Activated CD8-positive, alpha-beta memory T cell treated with anti-CD3 and anti-CD28 coated beads, Interleukin-2, amount 50 U/mL, for 4 hours (primary cell): ENCODE measurements at places on chromosomes 4 and X.

DNA sequence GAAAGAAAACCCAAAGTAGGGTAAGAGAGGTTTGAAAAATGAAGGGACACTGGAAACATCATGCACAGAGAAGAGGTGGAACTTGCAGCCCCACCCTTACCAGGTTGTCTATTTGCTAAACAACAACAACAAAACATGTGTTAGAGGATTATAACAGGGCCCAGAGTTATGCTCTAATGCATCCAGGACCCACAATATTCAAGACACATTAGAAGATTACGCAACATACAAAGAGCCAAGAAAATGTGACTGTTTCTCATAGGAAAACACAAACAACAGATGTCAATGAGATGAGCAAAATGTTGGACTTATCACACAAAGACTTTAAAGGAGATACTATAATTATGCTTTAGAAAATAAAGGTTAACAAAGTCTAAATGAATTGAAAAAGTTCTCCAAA is 128.5 kb downstream of the LRBA start:
- no peak for DNase-seq

- DNase-seq = no peak
Measured at GRCh38 chr4:13905543-13905942, 278.0 kb upstream of the BOD1L1 start.

- DNase-seq = no peak
Measured at GRCh38 chr4:1807332-1807777, 14.3 kb downstream of the FGFR3 start.

GRCh38 chrX:112440277-112440676 is 239.5 kb downstream of the LHFPL1 start:
- no peak for DNase-seq

- DNase-seq = no peak
Measured at GRCh38 chrX:22634083-22634482, 361.4 kb downstream of the CBLL2 start.

DNA sequence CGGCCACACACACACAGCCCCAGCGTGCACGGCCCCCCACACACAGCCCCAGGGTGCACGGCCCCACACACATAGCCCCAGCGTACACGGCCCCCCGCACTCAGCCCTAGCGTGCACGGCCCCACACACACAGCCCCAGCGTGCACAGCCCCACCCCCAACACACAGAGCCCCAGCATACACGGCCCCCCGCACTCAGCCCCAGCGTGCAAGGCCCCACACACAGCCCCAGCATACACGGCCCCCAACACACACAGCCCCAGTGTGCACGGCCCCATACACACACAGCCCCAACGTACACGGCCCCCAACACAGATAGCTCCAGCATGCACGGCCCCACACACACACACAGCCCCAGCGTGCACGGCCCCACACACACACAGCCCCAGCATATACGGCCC is 17.6 kb downstream of the GAK start:
- no peak for DNase-seq

- no peak for DNase-seq
Measured at GRCh38 chrX:81489987-81490386, 288.1 kb downstream of the SH3BGRL start.

- DNase-seq = no peak
Measured at GRCh38 chr4:113824396-113824795, 62.9 kb upstream of the CAMK2D start.

DNA sequence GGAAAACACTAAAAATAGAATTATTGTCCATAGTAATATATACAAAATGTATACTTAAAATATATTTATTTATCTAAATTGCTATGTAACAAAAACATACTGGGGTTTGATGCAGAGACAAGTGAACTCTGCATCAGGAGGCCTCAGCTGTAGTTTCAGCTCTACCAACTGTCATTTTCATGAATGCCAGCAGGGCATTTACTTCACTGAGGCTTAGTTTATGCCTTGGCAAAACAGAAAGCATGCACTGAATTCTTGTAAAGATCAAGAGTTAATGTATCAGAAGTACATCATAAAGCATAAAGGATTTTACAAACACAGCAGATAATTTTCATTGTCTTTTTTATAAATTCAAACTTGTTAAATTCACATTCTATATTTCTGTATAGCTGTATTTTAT is 577.0 kb downstream of the C4orf33 start:
- no peak for DNase-seq

DNA sequence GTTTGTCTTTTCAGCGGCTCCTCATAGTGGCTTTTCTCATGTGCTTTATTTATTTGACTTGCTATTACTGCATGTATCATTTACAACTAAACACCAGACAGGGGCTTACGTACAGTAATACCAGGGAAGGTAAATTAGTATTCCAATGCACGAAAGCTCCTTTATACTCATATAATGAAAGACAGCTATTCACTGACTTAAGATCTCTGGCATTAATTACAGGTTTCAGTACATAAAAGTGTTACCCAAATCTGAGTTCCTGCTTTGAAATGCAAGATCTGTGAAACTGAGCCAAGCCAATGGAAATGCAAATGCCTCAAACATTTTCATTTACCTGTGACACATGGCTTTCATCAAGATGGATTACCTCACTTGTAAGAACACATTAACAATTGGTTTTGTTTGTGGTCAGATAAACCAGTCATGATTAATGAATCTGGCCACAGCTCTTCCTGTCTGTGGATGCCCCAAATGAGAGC is 107.2 kb downstream of the ANAPC4 start:
- DNase-seq = no peak
